Bronchial epithelial cell (primary cell): ENCODE measurements at places on chromosomes 2 and 18.

DNA sequence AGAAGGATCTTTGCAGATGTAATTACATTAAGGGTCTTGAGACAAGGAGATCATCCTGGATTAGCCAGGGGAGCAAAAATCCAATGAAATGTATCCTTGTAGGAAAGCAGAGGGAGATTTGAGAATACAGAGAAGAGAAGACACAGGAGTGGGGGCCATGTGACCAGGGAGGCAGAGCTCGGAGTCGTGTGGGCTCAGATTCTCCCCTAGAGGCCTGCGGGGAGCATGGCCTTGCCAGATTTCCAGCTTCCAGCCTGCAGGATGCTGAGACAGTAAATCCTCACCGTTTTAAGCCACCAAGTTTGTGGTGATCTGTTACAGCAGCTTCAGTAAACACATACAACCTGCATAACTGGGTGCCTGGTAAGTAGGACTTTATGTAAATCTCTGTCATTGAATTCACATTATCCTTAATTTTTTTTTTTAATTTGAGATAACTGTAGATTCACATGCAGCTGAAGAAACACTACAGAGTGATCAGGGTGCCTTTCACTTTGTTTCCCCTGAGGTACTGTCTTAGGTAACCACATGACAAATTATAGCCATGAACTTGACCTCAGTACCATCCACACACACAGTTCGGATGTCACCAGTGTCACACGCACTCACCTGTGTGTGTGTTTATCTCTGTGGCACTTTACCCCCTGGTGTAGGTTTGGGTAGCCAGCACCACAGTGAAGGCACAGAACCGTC is 138.4 kb upstream of the HDAC4 start:
- no peak for DNase-seq

DNA sequence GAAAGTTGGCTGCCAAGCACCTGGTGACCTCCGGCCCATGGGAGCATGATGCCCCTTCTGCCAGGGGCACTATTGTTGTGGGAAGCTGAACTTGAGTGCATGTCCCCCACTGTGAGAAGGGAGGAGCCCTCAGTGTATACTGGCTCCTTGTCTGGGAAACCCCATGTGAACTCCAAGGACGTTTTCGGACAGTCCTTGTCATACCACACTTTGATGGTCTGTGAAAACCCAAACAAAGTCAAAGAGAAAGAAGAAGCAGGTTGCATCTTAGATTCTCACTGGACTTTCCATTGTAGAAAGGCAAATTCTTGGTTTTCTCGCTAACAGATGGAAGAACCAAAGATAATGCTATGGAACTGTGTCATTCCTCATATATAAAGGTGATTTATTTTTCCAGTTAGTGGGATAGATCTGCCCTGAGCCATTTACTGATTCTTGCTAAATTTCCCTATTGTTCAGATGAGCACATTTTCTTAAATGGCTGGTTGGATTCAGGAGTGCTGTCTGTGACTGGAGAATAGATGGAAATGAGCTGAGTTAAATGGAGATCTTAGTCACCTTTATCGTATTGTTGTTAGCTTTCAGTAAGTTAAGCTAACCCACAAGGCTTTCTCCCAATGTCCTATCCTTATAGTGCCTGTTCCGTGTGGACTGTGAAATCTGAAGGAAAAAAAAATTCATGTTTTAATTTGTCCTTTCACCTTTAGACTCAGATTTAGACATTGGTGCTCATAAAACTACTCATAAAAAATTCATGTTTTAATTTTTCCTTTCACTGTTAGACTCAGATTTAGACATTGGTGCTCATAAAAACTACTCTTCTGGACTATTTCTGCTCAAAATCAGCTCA is 166.6 kb downstream of the ACTR3 start:
- no peak for DNase-seq

GRCh38 chr2:43375746-43376522 is 149.5 kb upstream of the ZFP36L2 start:
- no peak for DNase-seq

DNA sequence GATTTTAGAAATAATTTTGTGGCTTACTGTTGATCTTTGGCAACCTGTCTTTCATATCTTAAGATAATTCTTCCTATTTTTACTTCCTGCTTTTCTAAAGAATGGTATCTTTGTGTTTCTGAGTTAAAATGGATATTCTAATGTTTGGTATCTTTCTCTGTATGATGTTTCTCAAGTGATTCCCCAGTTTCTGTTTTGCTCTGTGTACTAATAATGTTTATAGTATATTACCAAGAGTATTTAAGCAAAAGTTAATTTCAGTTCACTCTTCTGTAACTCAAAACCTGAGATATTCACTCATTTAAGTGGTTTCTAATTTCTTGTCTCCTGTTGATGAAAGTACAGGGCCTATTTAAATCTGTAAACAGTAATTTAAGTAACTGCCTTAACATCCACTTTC is 58.3 kb downstream of the CCDC150 start:
- no peak for DNase-seq

- DNase-seq: no peak
Observed at GRCh38 chr2:143140864-143141661, 11.8 kb downstream of the ARHGAP15 start.

GRCh38 chr2:34241905-34242762 is 643.0 kb upstream of the FAM98A start:
- no peak for DNase-seq

- no peak for DNase-seq
Observed at GRCh38 chr2:101551336-101551888, 76.5 kb upstream of the RFX8 start.

DNA sequence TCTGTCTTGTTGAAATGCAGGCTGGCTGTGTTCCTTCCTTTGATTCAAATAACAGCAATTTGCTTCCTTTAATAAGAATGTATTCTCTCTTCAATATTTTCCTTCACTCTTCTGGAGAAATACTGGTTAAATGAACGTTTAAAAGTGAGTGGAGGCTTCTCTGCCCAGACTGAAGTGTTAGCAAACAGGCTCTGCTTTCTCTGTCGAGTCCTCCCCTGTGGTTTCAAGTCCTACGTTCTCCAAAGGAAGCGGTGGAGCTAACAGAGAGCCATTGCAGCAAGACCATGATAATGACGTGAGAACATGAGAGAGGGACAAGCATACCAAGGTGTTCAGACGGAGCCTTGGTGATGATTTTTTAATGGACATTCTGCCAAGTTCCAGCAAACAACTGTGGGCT is 26.2 kb upstream of the PID1 start:
- peak; percentile 15 for DNase-seq

GRCh38 chr2:232744963-232745362 is 31.4 kb downstream of the KCNJ13 start:
- DNase-seq: no peak

GRCh38 chr2:127464470-127465257 is 46.4 kb downstream of the PROC start:
- no peak for DNase-seq

GRCh38 chr2:136331226-136331625 is 213.3 kb upstream of the CXCR4 start:
- DNase-seq: no peak

- peak; percentile 72 for DNase-seq
Observed at GRCh38 chr2:182359990-182360662, 66.7 kb downstream of the PDE1A start.

DNA sequence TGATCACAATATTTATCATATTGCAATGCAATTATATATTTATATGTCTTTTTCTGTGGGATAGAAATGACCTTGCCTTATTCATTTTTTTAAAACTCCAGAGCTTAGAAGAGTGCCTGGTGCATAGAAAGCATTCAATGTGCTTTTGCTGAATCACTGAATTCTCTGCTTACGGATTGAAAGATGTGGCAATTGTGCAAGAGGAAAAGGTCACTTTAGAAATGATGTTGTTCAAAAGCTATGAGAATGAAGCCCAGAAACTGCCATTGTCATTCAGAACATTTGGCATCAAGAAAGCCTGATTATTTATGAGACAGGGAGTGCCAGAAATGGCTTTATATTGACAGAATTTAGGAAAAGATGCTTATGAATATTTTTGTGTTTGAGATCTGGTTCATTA is 678.6 kb upstream of the CDH2 start:
- peak; percentile 44 for DNase-seq

- no peak for DNase-seq
Observed at GRCh38 chr2:205681401-205682238, 681 bp upstream of the NRP2 start.

- DNase-seq: no peak
Observed at GRCh38 chr2:41955316-41956043, 92.3 kb upstream of the PKDCC start.

DNA sequence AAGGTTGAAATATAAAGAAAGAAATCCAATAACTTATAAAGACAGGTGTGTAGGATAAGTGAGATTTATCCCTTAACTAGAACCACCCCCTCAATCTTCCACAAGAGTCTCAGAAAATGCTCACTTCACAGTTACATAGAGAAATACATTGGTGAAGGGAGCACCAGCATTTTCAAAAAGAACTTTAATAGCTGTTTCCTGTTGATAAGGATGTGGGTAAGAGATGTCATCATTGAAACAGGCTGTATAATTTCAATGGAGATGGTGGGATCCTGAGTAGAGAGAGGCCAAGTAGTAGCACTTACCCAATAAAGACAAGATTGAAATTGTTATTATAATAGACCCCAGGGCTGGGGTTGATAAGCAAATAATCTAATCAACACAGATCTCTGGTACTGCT is 162.2 kb upstream of the TACR1 start:
- no peak for DNase-seq

DNA sequence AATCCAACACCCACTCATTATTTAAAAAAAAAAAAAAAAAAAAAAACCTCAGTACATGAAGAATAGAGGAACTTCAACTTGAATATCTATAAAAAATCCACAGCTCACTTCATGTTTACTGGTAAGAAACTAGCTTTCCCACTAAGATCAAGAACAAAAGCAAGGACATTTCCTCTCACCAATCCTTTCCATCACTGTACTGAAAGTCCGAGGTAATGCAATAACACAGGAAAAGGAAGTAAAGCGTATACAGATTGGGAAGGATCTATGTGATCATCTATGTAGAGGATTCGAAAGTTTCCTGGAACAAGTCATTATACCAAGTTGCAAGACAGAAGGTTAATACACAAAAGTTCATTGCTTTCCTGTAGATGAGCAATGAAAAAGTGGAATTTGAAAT is 63.2 kb downstream of the ROCK2 start:
- DNase-seq: no peak

- DNase-seq: no peak
Observed at GRCh38 chr2:33246432-33246831, 230.0 kb upstream of the RASGRP3 start.

DNA sequence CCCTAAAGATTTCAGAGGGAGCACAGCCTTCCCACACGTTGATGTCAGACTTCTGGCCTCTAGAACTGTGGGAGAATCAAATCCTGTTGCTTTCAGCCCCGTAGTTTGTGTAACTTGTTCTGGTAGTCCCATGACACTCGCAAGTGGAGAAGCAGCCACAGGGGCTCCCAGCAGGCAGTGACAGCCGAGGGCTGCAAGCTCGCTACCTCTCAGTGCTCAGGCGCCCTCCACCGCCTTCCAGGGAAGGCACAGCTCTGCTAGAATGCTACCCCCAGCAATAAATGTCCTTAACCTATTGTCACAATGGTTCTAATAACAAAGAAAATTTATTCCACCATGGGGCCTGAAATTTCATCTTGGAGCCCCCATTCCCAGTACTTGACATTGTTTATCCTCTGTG is 143.1 kb upstream of the ZNF236 start:
- no peak for DNase-seq

- DNase-seq: no peak
Observed at GRCh38 chr2:27795868-27796277, 24.4 kb downstream of the MRPL33 start.

DNA sequence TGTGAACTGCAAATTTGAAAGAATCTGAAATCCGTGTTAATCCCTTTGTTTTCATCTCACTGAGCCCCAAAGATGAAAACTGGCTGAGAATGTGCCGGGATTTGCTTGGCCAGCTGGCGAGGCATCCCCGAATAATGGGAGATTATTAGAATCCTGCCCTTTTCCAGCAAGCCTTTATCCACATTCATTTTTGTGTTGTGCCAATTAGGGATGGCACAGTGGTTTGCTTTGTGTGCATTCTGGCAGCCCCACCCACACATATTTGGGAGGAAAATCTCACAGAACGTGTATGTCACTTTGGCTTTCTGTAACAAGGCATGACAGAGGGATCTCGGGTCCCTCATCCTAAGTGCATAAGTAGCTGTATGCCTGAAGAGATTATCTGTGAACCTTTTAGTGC is 405.8 kb upstream of the FAM98A start:
- DNase-seq: no peak

- DNase-seq: no peak
Observed at GRCh38 chr2:109457794-109458193, 156.0 kb downstream of the SEPTIN10 start.

DNA sequence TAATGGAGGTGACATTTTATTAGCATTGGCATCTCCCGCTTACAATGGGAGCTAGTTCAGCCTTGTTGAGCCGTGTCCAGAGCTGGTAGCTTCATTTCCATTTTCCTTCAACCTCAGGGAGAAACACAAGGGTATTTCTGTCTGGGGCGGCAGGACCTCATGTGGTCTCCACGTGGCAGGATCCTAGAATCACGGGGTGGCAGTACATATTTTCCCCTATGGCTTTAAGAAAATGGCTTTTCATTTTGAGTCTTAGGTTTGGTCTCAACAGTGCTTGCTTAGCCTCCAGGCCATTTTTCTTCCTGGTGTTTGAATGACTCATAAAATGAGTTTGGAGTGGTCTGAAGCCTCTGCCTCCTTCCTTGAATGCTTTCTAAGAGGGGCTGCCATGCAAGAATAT is 20.3 kb downstream of the CABLES1 start:
- DNase-seq: peak; percentile 46

DNA sequence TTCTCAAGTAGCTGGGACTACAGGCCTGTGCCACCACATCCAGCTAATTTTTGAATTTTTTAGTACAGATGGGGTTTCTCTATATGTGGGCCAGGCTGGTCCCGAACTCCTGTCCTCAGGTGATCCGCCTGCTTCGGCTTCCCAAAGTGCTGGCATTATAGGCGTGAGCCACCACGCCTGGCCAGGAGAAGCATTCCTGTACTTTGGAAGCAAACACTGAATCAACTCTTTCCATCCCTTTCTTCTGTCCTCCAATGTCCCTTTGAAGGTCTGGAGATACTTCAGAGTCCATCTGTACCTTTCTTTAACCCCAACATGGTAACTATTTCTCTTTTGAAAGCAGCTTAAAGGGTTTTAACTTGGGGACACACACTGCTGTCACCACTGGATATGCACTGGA is 23.6 kb upstream of the MAP4K4 start:
- no peak for DNase-seq

DNA sequence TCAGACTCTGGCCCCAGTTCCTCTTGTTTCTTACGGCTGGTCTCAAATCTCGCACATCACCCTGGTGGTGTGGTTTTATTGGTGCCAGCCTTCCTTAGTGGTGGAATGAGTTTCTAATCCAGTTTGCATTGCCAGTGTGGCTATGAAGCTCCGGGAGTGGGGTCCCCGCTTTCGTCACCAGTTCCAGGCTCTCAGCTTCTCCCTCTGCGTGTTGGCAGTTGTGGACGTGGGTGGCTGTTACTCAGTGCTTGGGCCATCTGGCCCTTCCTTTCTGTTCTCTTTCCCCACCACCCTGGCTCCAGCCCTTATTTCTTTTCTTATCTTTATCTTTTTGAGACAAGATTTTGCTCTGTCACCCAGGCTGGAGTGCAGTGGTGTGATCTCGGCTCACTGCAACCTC is 30.1 kb downstream of the EFR3B start:
- no peak for DNase-seq

- no peak for DNase-seq
Observed at GRCh38 chr2:143759455-143759854, 630.2 kb downstream of the ARHGAP15 start.
